Thymus (tissue), 14 donors: ENCODE measurements at places on chromosomes 2 and 18. TPM values are rescaled to one million over a fixed set of nuclear protein-coding genes. Genes with fewer than 3 reads are reported as not detected.

GRCh38 chr18:75108579-75109318 is 100.2 kb downstream of the PTGR3 start:
- peaks cover 4% of the 10 kb centered on the region for H3K27me3 ChIP-seq
- no peak overlapping the region for H3K4me3 ChIP-seq
- H3K27ac ChIP-seq, result no peak overlapping the region
- no peaks in the 10 kb centered on the region for H3K36me3 ChIP-seq
- H3K4me1 ChIP-seq, result no peaks in the 10 kb centered on the region

GRCh38 chr18:2326999-2327398 is 244.3 kb downstream of the METTL4 start:
- no peak for DNase-seq
- no peaks in the 10 kb centered on the region for H3K4me1 ChIP-seq
- no peaks in the 10 kb centered on the region for H3K36me3 ChIP-seq

- no peaks in the 10 kb centered on the region for H3K4me1 ChIP-seq
- no peaks in the 10 kb centered on the region for H3K36me3 ChIP-seq
- no peaks in the 10 kb centered on the region for H3K27me3 ChIP-seq
- no peak overlapping the region for H3K27ac ChIP-seq
- no peak for DNase-seq
These were observed 323.1 kb downstream of the CTNNA2 start for GRCh38 chr2:79835911-79836310.

DNA sequence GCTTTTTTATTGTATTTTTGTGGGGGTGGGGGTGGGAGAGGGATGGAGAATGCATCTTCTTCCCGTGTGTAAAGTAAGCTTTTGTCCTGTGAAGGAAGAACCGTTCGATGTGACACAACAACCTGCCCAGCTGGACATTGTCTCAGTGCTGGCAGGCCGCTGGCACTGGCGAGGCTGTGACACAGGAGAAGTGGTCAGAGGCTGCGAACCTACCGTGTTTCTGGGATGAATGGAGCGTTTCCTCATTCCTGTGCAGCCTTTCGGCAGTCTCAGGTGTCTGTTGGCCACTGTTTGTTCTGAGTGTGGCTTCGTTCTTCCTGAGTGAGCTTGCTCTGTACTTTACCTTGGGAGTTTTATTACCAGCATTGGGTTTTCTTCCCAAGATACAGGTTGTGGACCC is 8.0 kb downstream of the RAMP1 start:
- H3K4me1 ChIP-seq, result peaks cover 6% of the 10 kb centered on the region
- no peak for DNase-seq
- H3K27ac ChIP-seq, result no peak overlapping the region
- no peak overlapping the region for H3K4me3 ChIP-seq

DNA sequence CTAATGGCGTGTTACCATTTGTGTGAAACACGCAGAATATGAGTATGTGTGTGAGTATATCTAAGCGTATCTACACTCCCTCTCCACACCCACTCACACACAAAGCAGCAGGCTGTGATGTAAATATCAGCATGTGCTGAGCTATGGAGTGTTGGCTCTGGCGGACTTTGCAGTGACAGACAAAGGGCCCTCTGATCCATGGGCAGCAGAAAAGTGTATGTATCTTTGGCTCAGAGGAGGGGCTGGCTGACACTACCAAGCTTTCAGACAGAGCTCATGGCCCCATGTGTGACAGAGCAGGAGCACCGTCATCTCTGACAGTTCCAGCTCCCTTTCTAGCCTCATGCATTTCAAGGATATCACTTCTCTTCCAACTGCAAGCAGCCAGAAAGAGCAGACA is 57.2 kb upstream of the ASB18 start:
- H3K27ac ChIP-seq, result no peak overlapping the region
- no peak for DNase-seq
- H3K27me3 ChIP-seq, result no peaks in the 10 kb centered on the region

DNA sequence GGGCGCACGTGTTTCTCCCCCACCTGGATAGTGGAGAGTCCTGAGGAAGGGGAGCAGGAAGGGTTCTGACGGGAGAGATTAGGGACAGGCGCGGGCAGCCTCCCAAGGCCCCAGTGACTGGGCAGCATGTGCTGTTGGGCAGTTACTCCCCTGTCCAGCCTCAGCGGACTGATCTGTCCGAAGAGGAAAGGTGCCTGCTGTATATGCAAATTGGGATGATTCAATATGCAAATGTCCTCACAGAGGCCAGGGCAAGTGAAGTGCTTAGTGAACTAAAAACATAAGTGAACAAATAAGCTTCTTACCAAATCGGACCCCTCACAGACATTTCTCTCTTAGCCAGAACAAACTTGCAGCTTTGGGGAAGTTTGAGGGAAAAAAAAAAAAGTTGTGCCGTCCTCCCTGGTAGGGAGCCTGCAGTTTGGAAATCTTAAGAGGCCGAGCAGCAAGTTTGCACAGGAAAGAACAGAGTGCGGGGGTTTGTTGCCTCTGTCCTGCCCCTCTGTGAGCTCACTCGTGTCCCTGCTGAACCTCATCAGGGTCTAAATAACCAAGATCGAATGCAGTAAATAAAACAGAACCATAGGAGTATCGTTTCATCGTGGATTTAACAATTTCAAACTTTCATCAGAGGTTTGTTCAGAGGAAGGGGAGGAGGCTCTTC is 141.4 kb downstream of the KCTD1 start:
- DNase-seq, result no peak
- H3K4me3 ChIP-seq, result no peak overlapping the region
- no peaks in the 10 kb centered on the region for H3K27me3 ChIP-seq
- H3K27ac ChIP-seq, result no peak overlapping the region

DNA sequence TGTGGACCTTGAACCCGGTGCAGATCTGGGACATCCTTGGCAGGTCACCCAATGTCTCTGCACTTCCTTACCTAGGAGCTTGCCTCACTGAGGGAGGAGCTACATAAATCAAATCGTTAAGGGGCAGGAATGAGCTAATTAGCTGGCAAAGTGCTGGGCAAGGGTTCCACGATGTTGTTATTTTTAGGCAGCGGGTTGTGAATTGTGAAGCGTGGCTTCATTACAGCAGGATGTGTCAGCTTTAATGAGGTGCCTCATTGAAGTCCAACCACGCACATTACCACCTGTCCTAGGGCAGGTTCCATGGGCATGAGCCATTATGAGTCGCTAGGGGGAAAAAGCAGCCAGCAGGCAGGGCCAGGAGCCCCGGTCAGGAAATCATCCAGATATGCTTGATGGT is 127.0 kb upstream of the AGAP1 start:
- H3K4me1 ChIP-seq, result no peaks in the 10 kb centered on the region
- no peaks in the 10 kb centered on the region for H3K27me3 ChIP-seq
- no peak for DNase-seq
- no peak overlapping the region for H3K27ac ChIP-seq
- H3K36me3 ChIP-seq, result no peaks in the 10 kb centered on the region

GRCh38 chr2:235052514-235053354 is 100.9 kb downstream of the SH3BP4 start:
- peaks cover 6% of the 10 kb centered on the region for H3K4me1 ChIP-seq
- no peak for DNase-seq
- no peak overlapping the region for H3K4me3 ChIP-seq
- H3K36me3 ChIP-seq, result no peaks in the 10 kb centered on the region

DNA sequence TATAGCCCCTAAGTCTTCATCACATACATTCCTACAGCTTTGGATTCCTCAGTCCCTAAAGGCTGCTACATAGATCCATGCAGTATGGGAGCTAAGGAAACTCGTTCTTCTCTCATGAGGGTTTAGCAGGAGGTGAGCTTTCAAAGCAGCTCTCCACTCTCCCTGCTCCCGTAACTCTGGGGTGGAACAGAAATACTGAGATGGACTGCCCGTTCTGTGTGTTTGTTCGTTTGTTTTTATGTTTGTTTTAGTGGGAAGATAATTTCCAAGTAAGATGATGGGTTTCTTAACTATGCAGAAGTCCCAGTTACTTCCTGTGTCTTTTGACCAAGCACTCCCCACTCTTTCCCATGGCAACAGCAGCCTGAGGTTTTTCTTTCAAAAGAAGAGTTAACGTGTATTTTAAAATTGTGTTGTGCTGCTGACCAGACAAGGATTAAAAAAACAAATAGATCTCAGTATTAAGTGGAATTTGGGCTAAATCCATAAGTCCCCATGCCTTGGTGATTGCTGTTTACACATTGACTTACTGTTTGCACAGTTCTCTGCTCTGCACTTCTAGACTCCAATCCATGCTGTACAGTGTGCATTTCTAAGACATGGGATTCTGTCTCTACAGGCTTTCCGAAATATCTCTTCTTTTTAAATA is 156.4 kb upstream of the SH3BP4 start:
- H3K4me1 ChIP-seq, result no peaks in the 10 kb centered on the region
- H3K4me3 ChIP-seq, result no peak overlapping the region
- no peaks in the 10 kb centered on the region for H3K27me3 ChIP-seq

DNA sequence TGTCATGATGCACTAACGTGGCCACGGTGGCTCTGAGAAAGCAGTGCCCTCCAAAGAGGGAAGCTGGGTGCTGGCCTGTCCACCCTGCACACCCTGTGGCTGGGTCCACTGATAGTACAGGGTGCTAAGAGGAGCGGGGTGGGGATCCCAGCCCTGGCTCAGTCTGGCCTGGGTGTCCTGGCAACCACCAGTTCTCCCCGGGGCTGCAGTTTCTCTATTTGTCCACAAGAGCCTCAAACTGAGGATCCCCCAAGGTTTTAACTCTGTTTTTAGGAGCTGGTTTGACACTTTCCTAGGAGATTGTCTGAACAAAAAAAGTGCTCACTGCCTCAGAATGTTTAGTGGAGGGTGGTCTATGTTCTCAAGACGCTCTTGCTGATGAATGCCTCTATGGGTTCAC is 29.0 kb downstream of the EDAR start:
- no peak overlapping the region for H3K27ac ChIP-seq
- H3K4me1 ChIP-seq, result peaks cover 32% of the 10 kb centered on the region
- DNase-seq, result no peak
- no peaks in the 10 kb centered on the region for H3K36me3 ChIP-seq

Gene IL36RN
- total RNA-seq, result 0.09 TPM

Gene CCDC102B
- 6.1 TPM for total RNA-seq

Gene CNRIP1
- total RNA-seq, result 3.8 TPM

Gene CHST9
- total RNA-seq, result 0.24 TPM
